Activated T-helper 9 cell treated with anti-CD3 and anti-CD28 coated beads, Interleukin-2, amount 50 U/mL, for 16 hours (primary cell): ENCODE measurements at places on chromosomes 6 and 20.

- DNase-seq = no peak
Observed at GRCh38 chr6:20464041-20464440, 62.4 kb downstream of the E2F3 start.

DNA sequence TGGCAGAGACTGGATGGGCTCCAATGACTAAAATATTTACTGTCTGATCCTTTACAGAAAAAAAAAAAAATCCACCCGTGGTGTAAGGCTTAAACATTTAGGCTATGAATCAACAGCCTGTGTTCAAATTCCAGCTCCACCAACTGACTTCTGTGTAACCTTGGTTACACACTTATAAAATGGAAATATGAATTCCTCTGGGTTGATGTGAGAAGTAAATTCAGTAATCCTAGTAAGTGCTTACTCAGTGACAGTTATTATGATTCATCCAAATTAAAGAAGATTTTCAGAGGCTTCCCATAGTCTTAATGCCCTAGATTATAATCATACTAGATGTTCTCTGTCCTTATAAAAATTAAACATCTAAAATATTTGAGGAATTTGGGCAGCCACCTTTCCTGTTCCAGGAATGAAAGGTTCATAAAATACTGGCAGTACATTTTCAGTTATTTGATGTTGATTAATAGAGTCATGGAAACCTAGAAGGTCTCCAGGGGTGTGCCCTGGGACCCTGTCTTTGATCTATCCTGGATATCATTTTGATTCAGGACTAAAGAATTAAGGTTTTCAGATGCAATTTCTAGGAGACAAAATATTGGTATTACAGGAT lies 180.3 kb upstream of the ZNF217 start:
- DNase-seq = no peak

DNA sequence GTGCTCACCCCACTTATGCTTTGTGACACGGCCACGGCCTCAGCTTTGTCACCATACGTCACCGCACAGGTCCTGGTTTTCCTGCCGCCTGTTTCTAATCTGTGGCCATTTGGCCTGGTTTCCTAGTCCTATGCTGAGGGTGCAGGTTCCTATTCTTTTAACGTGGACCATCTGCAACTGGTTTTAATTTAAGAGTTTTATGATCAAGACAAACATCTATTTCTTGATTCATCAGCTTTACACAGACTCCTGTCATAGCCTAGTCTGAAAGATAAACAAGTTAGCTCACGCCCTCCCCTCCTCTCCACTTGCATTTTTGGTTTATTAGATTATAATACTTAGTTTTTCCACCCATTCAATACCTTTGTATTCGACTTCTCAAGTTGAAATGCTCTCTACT lies 97.5 kb upstream of the RPS6KA2 start:
- DNase-seq = no peak

DNA sequence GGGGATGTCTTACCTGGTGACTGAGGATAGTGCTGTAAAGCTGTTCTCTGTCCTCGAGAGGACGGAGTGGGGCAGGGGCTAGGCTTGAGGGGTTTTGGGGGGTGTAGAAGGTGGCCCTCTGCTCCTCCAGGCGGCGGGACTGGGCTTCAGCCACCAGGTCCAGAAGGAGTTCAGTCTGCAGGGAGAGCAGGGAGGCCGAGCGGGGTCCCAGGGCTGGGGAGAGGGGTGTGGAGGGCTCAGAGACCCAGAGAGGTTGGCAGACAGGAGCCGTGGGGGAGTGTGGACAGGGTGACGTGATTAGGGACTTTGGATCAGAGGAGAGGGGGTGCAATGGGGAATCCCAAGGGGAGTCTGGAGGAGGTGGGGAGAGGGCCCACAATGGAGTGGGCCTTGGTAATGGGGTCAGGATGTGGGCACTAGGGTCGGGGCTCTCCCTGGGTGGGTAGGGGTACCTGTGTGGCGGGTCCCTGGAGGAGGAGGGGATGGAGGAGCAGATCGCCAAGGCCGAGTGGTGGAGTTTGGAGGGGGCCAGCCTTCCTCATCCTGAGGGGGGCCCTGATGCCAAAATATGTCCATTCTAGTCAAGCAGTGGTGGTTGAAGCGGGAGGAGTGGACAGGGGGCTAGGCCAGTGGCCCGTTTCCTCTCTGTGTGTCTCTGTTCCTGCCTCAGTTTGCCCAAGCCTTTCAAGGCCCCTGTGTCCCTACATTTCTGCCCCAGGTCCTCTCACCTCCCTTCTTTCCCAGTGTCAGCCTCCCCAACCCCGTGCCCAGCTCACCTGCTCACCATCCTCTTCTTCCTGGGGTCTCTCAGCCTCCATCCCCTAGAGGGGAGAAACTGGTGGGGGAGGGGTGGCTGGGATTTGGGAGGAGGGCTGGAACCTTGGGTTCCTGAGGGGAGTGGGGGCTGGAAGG lies 491 bp downstream of the GPSM3 start:
- no peak for DNase-seq

DNA sequence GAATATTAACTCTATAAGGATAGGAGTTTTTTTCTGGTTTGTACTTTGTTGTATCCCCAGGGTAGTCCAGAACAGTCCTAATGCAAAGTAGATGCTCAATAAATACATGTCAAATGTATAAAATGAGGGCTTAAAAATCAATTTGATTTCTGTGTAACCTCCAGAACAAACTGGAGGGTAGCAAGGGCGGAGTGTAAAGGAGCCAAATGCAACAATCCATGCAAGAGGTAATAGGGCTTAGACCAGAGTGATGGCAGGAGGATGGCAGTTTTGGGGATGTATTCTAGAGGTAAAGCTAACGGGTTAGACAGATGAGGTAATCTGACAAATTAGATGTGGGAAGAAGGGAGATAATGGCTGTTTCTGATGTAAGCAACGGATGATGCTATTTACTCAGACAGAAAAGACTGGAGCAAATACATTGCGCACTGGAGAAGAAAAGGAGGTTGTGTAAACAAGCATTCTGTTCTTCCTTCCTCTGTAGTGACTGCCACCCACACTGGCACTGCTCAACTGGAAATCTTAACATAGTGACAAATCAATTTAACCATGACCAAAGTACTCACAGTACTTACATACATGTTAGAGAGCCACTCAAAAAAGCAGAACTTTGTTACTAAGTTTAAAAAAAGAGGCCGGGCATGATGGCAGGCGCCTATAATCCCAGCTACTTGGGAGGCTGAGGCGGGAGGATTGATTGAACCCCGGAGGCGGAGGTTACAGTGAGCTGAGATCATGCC lies 2.0 kb downstream of the ZNF318 start:
- DNase-seq = no peak

GRCh38 chr20:45266977-45267376 lies 12.6 kb upstream of the SLPI start:
- DNase-seq = no peak

GRCh38 chr6:121867095-121867494 lies 431.6 kb downstream of the GJA1 start:
- DNase-seq = no peak

- DNase-seq = no peak
Observed at GRCh38 chr6:15389765-15390723, 144.2 kb downstream of the JARID2 start.

DNA sequence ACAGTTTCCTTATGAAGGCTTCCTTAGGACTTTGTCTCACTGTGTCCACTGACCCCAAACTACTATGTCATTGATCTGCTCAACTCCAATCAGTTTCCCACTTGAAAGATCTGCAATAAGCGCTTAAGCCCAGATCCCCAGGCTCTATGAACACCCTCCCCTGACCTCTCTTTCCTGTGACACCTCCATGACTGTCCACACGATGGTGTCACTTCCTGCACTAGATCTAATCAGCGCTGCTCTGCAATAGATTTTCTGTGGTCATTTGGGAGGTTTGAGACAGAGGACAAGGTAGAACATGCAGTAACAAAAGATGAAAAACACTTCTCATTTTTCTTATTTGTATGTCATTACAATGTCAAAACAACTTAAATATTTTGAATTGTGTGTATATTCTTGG lies 304.6 kb upstream of the AGPAT4 start:
- DNase-seq = no peak

- DNase-seq = peak; percentile 48
Observed at GRCh38 chr6:422433-423054, 31.0 kb downstream of the IRF4 start.
